NCI-H510A treated with DMSO at 0.1 percent for 48 hours (cell line): ENCODE measurements at places on chromosomes 12 and 14.
A peak's percentile ranks its signal among the peaks of the same experiment; 100 is the strongest.

DNA sequence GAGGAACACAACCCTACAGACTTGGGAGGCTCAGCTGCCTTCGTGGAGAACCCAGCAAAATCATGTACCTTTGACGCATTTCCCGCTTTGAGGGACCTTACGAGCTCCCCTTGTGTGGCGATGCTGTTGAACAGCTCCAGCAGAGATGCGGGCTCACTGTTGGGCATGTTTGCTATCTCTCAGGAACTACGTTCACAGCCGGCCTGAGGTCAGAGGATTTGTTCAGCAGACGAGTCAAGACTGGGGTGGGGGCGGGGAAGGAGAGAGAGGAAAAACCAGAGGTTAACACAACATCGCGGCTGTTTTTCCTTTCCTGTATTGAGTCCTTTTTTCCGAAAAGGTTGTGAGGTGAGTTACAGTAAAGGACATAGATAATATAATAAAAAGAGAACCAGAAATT is 45.9 kb downstream of the SLC25A47 start:
- DNase-seq = no peak

- DNase-seq = peak; percentile 30
Measured at GRCh38 chr12:113154351-113154973, 4.9 kb downstream of the CFAP73 start.

DNA sequence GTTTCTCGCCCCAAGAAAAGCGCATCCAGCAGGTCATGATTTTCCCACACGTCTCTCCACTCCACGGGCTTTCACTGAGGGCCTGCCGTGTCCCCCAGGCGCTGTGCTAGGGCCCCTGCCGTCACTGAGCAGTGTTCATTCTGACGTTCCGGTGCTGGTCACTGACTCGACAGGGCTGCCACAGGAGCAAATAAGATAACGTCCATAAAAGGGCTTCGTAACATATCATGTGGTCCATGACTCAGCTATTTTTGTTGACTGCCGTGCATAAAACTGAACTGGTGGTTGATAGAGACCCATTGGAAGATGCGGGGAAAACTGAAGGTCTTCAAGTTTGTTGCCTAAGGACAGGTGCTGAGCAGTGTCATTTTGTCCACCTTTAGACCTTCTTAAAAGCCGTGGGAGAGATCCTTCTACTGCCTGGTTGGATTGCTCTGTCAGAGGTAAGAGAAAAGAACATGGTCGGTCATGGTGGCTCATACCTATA is 46.3 kb downstream of the ADGRD1 start:
- DNase-seq = no peak

GRCh38 chr14:64899958-64900357 is 14.3 kb upstream of the CHURC1 start:
- DNase-seq = no peak

DNA sequence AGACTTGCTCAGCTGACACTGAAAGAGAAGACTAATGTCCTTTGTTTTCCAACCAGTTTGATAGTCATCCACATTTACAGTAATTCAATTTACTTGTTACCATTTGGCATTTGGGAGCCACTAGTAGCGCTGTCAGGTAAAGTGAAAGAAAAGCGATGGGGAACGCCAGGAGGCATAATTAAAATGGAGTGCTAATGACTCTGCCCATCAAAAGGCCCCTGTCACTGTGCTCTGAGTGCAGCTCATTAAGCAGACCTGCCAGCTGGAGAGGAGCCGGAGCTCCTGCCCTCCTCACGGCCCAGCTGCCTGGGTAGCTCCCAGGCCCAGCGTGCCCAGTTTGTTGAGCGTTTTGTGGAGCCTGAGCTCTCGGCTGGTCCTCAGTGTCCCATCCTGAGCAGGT is 463.6 kb upstream of the CCDC196 start:
- DNase-seq = no peak

DNA sequence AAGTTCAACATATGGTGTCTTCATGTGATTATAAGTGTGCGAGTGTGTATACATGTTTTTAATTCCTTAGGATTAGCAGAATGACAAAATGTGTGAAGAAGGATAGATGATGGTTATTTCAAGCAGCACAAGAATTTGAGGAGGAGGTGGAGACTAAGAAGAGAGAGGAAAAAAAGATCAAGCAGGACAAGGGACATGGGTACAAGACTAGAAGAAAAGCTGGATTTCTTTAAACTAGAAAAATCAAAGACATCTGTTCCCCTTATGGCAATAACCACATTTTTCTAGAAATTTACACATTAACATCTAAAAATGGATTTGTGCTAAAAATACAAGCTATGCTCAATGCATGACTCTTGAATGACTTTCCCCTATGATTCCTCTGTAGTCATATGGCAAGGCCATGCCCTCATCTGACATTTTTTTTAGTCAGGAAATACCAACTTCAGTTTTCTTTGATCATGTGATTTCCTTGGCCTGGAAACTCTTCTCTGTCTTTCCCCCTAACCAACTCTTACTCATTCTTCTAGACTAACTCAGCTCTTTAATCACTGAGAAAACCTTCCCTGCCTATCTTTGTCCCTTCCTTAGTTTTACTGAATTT is 435.8 kb downstream of the NRXN3 start:
- DNase-seq = no peak

DNA sequence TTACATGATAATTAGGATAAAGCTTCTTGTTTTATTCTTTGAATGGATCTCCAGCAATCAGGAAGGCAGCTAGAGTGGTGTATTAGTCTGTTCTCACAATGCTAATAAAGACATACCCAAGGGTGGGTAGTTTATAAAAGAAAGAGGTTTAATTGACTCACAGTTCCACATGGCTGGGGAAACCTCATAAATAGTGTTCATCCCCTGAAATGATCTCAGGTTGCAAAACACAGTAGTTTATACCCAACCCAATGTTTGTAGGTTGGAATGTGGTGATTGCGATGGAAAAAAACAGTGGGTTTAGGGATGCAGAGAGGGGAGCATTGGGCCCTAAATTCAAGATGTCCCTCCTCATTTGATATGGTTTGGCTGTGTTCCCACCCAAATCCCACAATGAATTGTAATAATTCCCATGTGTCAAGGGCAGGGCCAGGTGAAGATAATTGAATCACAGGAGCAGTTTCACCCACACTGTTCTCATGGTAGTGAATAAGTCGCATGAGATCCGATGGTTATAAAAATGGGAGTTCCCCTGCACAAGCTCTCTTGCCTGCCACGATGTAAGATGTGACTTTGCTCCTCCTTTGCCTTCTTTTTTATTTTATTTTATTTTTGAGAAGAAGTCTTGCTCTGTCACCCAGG is 11.5 kb downstream of the MUCL1 start:
- DNase-seq = no peak

DNA sequence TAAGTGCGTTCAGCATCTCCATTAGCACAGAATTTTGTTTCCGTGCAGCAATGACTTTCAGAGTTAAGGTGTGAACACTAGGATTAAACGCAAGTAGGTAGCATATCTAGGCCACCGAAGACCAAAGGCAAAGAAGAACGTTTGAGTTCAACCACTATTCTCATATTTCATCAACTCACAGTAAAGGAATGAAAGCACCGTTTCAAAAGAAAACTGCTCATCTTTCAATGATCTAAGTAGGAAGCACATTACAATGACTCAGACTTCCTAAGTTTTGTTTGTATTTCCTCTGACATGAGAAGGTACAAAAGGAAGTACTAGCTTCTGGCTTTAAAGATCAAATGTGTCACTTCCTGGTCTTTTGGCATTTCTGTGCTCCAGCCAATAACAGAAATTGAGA is 57.6 kb downstream of the ACADS start:
- DNase-seq = no peak

GRCh38 chr12:49952391-49953055 is 2.0 kb downstream of the AQP2 start:
- no peak for DNase-seq

DNA sequence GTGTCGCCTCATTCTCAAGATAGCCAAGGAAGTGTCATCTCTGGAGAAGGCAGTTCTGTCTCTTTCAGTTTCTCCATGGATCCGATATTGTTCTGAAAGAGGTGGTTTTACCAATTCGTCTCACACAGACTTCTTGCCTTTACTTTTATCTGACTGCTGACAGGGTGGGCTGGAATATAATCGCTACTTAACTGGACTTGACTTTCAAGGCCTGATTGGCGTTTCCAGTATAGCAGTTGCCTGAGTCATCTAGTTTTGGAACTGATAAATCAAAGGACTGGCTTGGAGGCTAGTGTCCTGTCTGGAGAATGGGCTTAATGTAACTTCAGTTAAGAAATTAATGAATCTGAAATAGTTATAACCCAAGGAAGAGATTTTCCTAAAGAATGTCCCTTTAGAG is 21.6 kb downstream of the PRKCH start:
- no peak for DNase-seq

DNA sequence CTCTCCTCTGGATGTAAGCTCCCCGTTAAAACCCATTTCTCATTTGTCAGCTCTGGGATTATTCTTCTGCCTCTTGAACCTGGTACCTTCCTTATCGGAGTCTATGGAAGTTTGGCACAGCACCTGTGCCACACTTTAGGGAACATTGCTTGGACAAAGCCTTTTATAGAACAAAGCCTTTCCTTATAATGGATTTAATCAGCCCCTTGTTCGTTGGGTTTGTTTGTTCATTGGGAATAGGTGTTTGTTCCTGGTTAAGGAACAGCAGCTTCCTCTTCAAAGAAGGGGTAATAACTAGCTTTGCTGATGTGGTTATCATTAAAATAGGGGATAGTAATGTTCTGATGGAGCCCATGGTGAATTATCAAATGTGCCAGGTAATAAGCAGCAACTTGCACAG is 70.4 kb downstream of the NRXN3 start:
- DNase-seq = peak; percentile 18

DNA sequence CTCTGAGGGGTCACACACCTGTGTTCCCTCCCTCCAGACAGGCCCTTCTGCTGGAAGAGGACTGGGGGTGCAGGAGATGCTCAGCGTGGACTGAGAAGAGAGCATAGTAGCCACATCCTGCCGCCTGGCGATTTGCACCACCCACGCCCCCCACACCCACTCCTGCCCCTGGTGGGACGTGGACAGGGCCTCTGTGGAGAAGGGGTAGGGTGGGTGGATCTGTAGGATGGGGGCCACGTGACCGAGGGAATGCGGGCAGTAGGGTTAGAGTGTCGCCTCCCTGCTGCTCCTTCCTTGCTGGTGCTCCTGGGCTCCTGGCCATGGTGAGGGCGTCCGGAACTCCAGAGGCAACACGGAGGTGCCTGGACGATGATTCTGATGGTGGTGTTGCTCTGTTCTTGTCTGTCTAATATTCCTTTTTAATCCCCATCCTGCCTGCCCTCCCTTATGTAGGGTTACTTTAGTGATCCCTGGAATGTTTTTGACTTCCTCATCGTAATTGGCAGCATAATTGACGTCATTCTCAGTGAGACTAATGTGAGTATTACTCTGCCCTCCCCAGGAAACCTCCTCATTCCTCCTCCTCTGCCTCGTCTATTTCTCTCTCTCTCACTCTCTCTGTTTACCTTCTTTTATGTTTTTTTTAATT is 161.5 kb upstream of the FKBP4 start:
- no peak for DNase-seq

DNA sequence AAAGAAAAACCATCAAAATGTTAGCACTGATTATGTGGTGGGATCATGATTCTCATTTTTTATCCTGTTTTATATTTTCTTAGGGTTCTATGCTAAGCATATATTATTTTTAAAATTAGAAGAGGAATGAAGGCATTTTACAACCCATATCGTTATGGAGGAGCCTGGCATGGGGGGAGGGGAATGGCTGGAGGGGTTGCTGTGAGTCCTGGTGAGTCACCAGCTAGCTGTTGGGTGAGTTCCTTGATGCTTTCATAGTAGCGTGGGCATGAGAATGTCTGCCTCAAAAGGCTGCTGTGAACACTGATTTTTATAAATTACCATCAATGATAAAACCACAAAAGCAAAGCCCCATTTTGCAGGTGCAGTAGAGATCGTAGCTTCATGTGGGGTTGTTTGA is 46.9 kb downstream of the C14orf132 start:
- DNase-seq = no peak
